Renal cortex interstitium (tissue), 15 donors: ENCODE measurements at places on chromosomes 1 and 21.

- no peak for DNase-seq
Measured at GRCh38 chr21:41614511-41614910, 106.6 kb upstream of the TMPRSS2 start.

DNA sequence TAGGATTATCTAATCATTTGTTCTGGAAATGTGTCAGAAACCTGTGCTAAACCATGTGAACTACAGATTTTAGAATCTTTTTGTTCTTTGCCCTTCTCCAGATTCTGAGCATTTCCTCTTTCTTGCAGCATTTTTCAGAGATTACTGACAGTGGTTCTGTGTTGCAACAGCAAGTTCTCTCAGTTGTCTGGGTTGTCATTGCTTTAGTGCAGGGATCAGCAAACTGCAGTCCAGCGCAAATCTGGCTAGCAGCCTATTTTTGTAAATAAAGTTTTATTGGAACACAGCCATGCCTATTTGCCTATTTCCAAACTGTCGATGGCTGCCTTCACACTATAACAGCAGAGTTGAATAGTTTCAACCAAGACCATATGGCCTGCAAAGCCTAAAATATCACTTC is 66.3 kb upstream of the LRRC8D start:
- no peak for DNase-seq

GRCh38 chr1:203055161-203055799 is 29.0 kb downstream of the PPFIA4 start:
- no peak for DNase-seq

DNA sequence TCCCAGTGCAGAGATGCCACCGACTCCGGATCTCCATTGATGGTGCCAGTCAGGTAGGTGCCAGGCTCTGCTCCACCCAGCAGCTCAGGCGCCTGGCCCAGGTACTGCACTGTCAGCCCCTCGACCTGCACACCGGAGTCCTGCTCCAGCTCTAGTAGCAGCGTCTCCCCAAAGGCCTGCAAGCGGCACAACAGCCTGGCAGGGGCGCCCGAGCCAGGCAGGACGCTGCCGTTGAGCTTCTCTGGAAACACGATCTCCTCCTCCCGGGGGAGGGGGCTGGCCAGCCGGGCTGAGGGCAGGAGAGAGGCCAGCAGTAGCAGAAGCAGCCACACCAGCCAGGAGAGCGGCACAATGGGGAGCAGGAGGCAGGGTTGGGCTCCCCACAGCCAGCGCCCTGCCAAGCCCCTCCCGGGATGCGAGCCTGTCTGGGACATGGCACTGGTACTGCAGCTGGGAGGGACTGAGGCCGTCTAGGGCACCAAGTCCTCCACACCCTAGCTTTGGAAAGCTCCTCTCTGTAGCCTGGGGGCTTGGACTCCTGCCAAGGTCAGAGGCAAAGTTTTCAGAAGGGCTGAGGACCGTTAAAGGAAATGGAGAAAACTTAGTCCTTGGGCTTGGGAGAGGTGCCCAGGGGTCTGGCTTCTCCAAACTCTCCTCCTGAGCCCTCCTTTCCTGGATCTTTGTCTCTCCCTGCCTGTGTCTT is 509 bp downstream of the ADAMTS4 start:
- no peak for DNase-seq

- DNase-seq: no peak
Measured at GRCh38 chr1:164637461-164638375, 78.7 kb downstream of the PBX1 start.

- peak; percentile 55 for DNase-seq
Measured at GRCh38 chr1:152189657-152190442, 30.8 kb upstream of the RPTN start.

GRCh38 chr21:43949499-43950208 is 62.5 kb upstream of the TRAPPC10 start:
- DNase-seq: no peak

- DNase-seq: no peak
Measured at GRCh38 chr21:19340954-19341353, 937.4 kb upstream of the TMPRSS15 start.
